ENCODE measurements at places on chromosomes 3 and 15.

DNA sequence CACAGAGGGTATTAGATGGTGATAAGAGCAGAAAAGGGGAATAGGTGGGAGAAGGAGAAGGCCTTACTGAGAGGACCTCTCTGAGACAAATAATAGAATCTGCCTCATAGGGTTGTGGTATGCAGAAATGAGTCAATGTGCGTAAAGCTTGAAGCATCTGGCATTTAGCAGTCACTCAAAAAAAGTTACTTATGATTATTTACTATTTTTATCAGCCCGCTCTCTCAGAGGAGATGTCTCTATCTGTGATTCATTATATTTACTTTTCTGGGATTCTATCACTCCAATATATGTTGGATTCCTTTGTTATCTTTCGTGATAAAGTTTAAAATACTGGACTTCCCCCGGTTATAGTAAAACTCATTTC lies 4.6 kb upstream of the TM4SF1 start:
- DNase-seq, result peak; percentile 78

DNA sequence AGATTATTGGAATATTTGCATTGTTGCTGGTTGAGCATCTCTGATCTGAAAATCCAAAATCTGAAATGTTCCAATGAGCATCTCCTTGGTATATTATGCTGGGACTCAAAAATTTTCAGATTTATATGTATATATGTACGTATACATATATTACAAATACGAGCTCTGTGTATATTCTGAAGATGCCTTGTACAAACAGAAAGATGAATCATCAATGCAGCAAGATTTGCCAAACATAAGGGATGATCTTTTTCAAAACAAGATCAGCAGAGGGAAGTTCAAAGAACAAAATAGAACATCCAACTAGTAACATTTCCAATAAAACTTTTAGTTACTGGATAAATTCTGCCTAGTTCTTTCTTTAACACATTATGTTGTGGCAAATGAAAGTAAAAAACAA lies 42.5 kb downstream of the HERC1 start:
- DNase-seq, result no peak

DNA sequence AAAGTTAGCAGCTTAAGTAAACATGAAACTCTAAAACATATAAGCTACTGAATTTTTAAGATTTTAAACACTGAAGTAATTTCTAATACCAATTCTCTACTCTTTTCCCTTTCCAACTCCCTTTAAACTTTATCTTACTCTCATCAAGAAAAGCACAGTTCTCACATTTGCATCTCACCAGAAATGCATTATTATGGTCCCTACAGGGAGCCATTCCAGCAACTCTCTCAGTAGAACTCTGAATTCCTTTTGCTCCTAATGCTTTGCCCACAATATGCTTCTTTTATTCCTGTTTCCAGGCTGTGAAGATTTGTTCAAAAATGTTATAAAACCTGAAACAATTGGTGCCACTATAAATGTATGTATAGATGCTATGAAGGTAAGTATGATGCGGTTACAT lies 83.4 kb downstream of the TFDP2 start:
- DNase-seq, result no peak

GRCh38 chr3:46351646-46352045 lies 2.3 kb upstream of the CCR2 start:
- no peak for DNase-seq

DNA sequence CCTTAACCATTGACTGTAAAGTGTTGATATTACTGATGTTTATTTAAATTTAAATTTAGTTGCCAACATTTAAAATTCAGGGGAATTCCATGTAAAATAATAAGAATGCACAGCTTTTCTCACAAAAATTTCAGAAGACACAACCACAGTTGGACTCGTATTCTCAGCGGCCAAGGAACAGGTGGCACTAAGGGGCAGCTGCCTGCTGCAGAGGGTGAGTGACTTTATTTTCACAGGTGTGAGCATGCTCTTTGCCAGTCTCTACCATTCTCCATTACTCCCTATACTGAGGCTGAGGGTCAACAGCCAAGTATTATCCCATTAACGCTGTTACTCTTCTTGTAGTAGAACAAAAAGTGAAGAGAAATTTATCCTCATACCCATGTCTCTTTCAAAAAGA lies 92.1 kb upstream of the GADL1 start:
- DNase-seq, result no peak

DNA sequence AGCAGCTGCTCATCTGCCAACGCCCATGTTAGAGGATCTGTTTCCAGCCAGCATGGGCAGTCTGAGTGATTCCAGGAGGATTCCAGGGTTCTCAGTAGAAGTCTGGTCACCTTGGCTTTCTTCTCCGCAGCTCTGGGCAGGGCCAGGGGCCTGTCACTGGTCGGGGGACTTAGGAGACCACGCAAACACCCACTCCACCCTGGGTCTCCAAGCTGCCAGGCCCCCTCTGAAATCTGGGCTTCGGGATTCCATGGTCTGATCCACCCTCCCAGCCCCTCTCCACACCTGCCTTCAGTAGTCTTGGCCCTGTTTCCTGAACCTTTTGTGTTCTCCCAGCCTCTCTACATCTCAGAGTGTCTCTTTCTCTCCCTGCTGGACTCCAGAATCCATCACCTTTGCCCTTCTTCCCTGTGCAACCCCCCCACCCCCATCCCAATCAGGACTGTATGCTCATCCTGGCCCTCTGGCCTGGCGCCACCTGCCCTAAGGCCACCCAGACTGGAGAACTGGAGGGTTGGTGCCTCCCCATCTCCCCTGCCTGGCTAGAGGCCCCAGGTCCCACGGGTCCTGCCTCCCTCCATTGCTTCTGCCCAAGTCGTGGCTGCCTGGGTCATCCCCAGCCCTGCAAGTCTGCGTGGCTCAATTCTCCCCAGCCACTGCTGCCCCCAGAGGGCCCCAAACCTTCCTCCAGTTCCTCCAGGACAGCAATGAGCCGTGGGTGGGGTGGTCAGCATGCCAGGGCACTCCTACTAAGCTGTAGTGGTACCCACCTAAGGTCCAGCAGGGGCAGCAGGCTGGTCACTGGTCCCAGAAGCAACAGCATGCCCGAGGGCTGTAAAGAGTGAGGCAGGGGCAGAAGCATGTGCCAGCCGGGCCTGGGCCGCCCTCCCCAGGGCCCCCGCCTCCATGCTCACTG lies 102.8 kb downstream of the TBC1D2B start:
- no peak for DNase-seq

DNA sequence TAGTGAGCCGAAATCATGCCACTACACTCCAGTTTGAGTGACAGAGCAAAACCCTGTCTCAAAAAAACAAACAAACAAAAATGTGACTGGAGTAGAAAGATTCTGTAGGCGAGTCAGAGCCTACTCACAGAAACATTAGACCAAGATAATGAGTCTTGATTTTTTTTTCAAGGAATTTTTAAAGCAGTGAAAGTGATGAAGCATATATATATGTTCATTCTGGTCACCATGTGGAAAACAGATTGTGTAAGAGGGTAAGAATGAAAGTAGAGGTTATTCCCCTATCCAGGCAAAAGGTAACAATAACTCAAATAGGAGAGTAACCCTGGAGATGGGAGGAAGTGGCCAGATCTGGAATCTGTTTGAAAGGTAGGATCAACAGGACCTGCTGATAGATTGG lies 26.2 kb upstream of the FHIT start:
- no peak for DNase-seq

- DNase-seq, result no peak
These were observed 25.2 kb upstream of the XCR1 start for GRCh38 chr3:46052531-46052930.

DNA sequence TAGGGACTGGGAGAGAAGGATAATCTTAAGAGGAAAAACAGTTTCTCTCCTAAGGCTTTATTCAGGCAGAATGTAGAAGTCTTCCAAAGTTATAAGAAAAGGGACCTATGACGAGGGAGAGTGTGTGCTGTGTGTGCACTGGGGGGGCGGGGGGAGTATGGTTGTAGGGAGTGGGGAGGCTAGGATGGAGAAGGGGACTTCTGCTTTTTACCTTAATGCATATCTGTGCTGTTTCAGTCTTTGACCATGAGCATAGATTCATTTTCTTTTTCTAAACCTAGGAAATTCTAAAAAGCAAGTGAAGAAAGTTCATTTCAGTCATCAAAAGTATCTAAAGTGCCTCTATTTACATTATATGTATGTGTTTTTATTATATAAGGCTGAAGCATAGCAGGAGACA lies 52.6 kb upstream of the RASA2 start:
- DNase-seq, result no peak

DNA sequence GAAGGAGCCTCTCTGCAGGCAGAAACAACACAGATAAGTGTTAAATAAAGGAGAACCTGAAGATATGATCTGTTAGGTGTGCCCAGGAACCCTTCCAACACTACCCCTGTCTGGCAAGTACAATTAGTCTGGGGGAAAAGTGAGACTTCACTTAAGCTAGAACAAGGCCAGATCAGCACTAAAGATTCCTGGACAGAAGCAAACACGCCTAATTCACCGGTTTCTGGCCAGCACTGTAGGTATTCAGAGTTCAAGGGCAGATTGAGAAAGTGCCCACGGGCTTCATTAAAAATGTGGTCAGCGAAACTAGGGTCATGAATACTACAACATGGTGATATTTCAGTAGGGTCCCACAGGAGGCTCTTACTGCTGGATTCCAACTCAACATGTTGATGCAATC lies 28.6 kb upstream of the OR5K1 start:
- no peak for DNase-seq

GRCh38 chr3:150742141-150742523 lies 20.8 kb downstream of the SIAH2 start:
- DNase-seq, result no peak

GRCh38 chr3:191170097-191170496 lies 28.9 kb upstream of the OSTN start:
- no peak for DNase-seq

- DNase-seq, result no peak
These were observed 247.7 kb upstream of the TLE3 start for GRCh38 chr15:70345251-70346019.

- no peak for DNase-seq
These were observed 19.0 kb downstream of the NUP210 start for GRCh38 chr3:13401149-13401548.

- DNase-seq, result no peak
These were observed 4.6 kb upstream of the NIT2 start for GRCh38 chr3:100329800-100330489.

DNA sequence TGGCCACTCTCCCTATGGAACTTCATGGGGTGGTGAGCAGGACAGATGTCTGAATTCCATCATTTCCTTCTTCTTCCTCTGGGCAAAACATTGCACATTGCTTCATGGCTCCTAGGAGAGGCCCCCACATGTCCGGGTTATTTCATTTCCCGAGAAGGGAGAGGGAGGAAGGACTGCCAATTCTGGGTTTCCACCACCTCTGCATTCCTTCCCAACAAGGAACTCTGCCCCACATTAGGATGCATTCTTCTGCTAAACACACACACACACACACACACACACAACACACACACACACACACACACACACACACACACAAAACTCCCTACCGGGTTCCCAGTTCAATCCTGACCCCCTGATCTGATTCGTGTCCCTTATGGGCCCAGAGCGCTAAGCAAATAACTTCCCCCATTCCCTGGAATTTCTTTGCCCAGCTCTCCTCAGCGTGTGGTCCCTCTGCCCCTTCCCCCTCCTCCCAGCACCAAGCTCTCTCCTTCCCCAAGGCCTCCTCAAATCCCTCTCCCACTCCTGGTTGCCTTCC lies 1.9 kb downstream of the RHO start:
- DNase-seq, result no peak

Data from A172 (cell line).